ENCODE measurements at places on chromosomes 5 and 9. TPM values are rescaled to one million over a fixed set of nuclear protein-coding genes. Genes with fewer than 3 reads are reported as not detected.

Gene MYOT
- 0.56 TPM for total RNA-seq

Gene BHMT2
- 0.45 TPM for total RNA-seq

Gene ASS1
- 29.1 TPM for total RNA-seq

Gene INVS
- total RNA-seq = 24.0 TPM

Gene CERCAM
- total RNA-seq = 47.3 TPM

Gene KIF24
- total RNA-seq = 9.6 TPM

Gene SOX30
- total RNA-seq = not detected

Gene SLC27A6
- total RNA-seq = 12.8 TPM

Gene NR5A1
- total RNA-seq = 0.26 TPM

Gene NUTM2F
- total RNA-seq = not detected

Gene TEX48
- not detected for total RNA-seq

Gene ADAMTS13
- total RNA-seq = 12.9 TPM

Gene ANKDD1B
- total RNA-seq = 0.93 TPM

Gene SLC46A2
- 0.14 TPM for total RNA-seq

Gene FREM1
- total RNA-seq = 8.6 TPM

Gene ARL10
- 23.4 TPM for total RNA-seq

Gene NTRK2
- total RNA-seq = 8.4 TPM

Gene SPATA24
- 4.9 TPM for total RNA-seq

Gene GPX3
- 19.7 TPM for total RNA-seq

Gene ZNF169
- total RNA-seq = 6.6 TPM

Gene BAAT
- total RNA-seq = 0.53 TPM

Gene LCN6
- total RNA-seq = not detected

Gene CMYA5
- 1.4 TPM for total RNA-seq

Gene GOLM1
- total RNA-seq = 149 TPM

Gene SMIM33
- total RNA-seq = not detected

Gene OTP
- total RNA-seq = 0.31 TPM

Gene STKLD1
- 3.9 TPM for total RNA-seq

Gene SLC36A2
- total RNA-seq = not detected

Gene PFN3
- not detected for total RNA-seq

Gene PCDHAC2
- total RNA-seq = 2.7 TPM

All from type B pancreatic cell (in vitro differentiated cells).